A549 treated with CORT108297 at 1 μM for 4 hours (cell line): ENCODE measurements at places on chromosomes 7 and 10. TPM values are rescaled to one million over a fixed set of nuclear protein-coding genes. Genes with fewer than 3 reads are reported as not detected.

Gene PVRIG
- total RNA-seq: not detected in 5 replicates

Gene SPDYE6
- not detected in 5 replicates for total RNA-seq

Gene FMC1
- total RNA-seq: 14.3 to 40.4 TPM (median 35.0 TPM) in 5 replicates

Gene ELFN1
- 0.35 to 0.48 TPM (median 0.37 TPM) in 5 replicates for total RNA-seq

Gene OPN1SW
- total RNA-seq: not detected in 5 replicates
